ENCODE measurements at places on chromosomes 3 and 15.

- no peak for DNase-seq
Measured at GRCh38 chr3:196489747-196490146, 13.8 kb downstream of the RNF168 start.

DNA sequence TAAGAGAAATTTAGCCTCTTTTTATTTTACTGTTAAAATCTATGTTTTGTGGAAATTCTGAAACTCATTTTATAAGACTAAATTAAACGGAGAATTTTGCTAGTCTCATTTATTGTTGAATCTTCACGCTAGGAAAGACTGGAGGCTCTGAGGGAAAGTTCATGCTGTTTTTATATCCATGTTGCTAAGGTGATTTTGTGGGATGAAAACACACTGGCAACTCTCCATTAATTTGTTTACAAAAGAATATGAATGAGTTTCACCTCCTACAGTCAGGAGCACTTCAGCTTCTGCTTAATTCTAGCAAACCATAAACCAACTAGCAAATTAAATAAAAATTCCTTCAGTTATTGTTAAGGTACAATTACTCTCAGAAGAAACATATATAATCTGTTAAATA is 195.4 kb downstream of the RAP2B start:
- DNase-seq, result no peak

GRCh38 chr3:132378-132777 is 64.2 kb upstream of the CHL1 start:
- DNase-seq, result no peak

DNA sequence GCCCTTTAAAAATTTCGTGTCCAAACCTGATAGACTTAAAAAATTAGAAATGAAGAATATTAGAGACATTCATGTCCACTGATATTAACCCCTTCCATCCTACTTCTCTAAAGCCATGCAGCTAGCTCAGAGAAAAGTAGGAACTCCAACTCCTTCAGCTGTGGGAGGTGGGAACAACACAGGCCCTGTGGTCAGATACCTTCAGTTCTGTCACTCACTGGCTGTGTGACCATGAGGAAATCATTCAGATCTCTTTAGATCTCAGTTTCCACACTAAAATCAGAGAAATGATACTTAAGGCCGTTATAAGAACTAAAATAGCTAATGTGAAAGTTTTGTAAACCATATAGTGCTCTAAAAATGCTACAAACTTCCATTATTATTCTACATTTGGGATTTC is 209.8 kb downstream of the TNIK start:
- DNase-seq, result peak; percentile 58

DNA sequence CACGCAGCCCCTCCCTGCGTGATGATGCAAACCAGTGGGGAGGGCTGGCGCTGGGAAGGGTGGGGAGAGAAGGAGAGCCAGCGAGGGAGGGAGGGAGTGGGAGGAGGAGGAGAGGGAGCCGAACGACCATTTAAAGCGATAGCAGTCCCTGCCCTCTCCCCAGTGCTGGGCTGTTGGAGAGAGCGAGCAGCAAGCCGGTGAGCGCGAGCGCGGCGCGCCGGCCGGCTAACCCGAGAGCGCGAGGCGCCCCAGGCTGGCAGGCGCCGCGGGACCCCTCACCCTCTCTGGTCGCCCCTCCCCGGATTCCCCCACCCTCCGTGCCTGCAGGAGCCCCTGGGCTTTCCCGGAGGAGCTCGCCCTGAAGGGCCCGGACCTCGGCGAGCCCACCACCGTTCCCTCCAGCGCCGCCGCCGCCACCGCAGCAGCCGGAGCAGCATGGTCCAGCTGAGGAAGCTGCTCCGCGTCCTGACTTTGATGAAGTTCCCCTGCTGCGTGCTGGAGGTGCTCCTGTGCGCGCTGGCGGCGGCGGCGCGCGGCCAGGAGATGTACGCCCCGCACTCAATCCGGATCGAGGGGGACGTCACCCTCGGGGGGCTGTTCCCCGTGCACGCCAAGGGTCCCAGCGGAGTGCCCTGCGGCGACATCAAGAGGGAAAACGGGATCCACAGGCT is at the start of gene GRM7:
Gene GRM7, plus strand, starts transcription at position 162 of the 671 bp plus-strand sequence.
- no peak for DNase-seq

DNA sequence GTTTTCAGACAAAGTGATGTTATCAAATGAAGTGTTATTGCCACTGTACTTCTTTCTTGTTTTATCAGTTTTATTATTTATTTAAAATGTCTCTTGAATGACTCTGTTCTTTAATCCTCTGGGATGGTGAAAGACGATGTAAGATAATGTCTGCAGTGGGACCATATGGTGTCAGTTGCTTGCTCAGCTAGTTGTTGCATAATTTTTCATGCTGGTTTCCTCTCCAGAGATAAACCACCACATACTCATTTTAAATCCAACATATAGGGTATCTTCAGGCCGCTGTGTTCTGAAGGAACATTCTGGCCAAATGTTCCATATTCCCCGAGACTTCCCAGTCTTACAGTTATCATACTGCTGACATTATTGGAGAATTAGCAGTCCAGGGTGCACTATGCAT is 75.9 kb downstream of the GABRG3 start:
- no peak for DNase-seq

DNA sequence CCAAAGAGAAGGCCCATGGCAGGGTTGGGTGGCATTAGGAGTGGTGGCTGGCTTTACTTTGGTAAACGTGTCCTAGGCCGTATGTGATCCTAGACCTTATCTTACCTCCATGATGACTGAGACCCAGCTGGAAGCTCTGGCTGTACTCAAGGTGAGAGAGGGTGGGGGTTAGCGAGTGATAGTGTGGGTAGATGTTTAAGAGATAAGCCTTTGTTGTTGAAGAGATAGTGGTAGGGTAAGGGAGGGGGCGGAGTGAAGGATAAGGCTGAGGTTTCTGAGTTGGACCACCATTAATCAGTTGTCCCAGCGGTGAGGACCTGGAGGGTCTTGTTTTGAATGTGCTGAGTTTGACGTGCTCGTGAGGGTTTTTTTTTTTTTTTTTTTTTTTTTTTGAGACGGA is 61.5 kb upstream of the ULK4 start:
- no peak for DNase-seq

DNA sequence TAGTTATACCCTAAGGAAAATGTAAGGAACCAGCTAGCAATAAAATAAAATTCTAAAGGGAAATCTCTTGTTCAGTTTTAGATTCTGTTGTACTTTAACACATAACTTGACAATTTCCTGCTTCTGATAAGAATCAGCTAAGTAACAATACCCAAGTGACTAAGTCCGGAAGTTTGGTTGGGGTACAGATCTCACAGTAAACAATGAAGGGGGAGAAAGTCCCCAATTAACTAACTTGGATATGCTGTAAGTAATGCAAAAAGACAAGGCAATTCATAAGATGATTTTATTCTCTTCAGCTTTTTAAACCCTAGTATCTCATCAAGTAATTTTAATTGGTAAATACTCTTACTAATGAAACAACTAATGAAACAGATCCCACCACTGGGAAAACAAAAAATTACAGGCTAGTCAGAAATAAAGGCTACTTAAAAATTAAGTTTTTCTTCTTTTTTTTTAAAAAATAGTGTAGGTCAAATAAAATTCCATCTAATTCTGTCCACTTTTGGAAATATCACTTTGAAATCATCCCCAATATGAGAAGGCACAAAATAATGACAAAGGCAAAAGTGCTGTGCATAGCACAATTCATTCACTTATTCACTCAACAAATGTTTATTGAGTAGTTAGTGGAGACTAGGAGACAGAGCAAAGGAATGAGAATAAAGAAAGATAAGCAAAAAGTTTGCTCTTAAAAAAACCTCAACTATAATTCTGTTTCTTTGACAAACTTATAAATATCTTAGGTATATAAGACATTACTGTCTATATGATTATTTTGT is 37.8 kb upstream of the IL20RB start:
- no peak for DNase-seq

- no peak for DNase-seq
Measured at GRCh38 chr15:36911322-36911944, 188.9 kb downstream of the MEIS2 start.

GRCh38 chr3:122799322-122799721 is 4.5 kb downstream of the SLC49A4 start:
- DNase-seq, result no peak

DNA sequence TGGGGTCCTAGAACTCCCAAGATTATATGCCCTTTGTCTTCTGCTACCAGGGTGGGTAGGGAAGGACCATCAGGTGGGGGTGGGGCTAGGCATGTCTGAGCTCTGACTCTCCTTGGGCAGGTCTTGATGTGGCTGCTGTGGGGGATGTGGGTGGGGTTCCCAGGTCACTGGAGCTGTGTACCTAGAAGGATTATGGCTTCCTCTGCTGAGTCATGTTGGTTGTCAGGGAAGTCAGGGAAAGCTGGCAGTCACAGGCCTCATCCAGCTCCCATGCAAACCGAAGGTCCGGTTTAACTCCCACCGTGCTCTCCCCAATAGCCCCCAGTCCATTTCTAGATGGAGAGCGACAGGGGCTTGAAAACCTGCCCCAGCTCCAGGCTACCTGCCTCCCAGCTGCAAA is 35.2 kb downstream of the EID1 start:
- DNase-seq, result no peak

DNA sequence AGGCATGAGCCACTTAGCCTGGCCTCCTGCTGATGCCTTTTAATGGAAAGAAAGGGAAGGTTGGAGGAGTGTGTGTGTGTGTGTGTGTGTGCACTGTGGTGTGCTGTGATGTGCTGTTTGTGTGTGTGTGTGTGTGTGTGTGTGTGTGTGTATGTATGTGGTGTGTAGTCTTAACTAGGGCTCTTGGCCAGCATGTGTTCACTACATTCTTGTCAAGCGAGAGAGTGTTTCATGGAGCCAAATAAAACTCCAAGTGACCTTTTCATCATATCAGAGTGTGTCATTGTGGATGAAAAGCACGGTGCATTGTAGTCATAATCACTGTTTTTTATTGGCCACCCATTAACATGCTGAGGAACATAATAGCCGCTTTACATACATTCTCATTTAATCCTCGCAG is 30.8 kb upstream of the BHLHE40 start:
- no peak for DNase-seq

GRCh38 chr15:81279621-81280485 is 44.1 kb downstream of the STARD5 start:
- DNase-seq, result no peak

- no peak for DNase-seq
Measured at GRCh38 chr15:56344336-56344735, 20.9 kb upstream of the TEX9 start.

GRCh38 chr3:13074006-13074375 is 762 bp upstream of the IQSEC1 start:
- no peak for DNase-seq

DNA sequence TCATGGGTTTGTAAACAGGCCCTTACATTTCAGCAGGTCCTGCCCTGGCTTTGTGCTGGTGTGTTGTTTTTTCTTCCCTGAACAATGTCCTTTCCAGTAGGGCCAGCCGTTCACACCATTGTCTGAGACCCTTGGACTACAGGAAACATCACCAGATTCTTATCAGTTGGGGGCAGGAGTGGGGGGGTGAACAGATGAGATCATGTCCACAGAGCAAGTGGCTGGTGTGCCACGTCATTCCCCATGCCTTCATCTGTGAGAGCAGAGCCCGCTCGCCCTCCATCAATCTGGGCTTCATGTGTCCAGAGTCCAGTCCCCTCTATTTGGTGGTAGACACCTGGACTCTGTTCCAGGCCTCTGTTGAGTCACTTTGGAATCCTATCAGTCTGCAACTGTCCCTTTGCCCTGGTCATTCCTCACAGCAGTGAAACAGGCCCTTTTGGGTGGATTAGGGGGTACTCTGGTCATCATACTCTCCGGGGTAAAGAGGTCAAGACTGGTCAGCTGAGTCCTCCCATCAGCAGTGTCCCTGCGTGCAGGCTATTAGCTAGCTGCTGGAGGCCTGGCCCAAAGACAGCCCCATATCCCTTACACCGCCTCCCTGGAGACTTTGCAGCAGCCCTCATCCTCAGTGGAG is 15.0 kb downstream of the SEMA3G start:
- DNase-seq, result no peak

GRCh38 chr3:185954366-185954723 is 16.5 kb upstream of the TRA2B start:
- DNase-seq, result no peak

DNA sequence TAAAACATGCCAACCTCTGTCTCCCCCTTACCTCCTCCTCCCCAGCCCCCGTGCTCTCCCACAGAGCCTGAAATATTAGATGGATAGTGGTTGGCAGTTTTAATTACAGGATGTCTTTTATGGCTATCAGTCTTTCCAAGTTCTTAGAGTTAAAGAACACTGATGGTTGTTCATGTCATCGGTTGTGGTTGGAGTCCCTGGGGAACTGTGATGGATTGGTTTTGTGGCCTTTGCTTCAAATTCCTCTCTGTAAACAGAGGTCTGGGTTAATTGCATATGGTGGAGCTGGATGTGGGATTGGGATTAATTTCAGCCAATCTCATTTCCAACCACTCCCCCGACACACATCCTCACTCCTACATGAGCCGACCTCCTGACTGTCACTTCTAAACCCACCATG is 164.5 kb upstream of the PROK2 start:
- DNase-seq, result no peak

DNA sequence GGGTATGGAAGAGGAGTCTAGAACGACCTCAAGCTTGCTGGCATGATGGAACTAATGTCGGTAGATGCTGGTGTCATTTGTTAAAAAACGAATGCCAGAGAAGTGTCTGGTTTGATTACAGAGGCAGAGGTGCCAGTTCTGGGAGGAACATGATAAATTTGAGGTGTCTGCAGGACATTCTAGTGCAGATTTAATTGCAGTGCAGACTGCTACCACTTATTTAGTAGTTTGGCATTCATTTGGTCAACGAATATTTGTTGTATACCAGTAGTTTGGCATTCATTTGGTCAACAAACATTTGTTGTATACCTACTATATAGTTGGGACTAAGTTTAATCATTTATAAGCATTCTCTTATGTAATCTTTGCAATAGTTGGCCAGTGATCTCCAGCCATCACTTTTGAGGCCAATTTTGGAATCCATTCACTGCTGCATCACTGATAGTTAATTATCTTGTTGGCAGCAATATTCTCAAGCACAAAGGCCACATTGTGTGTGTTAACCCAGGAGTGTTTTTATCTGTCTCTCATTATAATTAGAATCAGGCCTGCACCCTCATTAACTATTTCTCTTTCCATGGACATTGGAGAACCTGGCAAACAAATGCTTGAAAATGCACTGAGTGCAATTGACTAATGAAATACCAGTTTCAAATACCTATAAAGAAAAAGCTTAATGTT is 19.5 kb upstream of the TGFBR2 start:
- DNase-seq, result no peak

- DNase-seq, result peak; percentile 72
Measured at GRCh38 chr3:51371943-51372557, 13.0 kb upstream of the MANF start.

- DNase-seq, result no peak
Measured at GRCh38 chr3:136750897-136751315, 1.3 kb downstream of the STAG1 start.

GRCh38 chr15:43266834-43267233 is at the start of gene TGM5:
TGM5 (minus strand) TSS chr15:43266928; CDS start chr15:43266849, 79 bp downstream.
- no peak for DNase-seq

DNA sequence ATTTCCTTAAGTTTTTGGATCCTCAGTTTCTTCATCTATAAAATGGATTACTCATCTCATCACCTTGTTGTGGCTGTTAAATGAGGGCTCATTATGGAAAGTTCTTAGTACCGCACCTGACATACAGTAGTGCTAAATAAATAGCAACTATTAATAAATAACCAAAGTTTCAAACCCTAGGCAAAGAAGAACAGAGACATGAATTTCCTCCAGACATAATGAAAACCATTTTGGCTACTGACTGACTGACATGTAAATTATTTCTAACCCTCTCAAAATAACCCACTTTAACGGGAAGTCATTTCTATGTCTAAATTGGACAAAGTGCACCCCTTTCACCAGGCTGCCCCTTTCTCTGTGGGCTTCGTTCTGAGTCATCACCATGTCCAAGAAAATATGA is 17.4 kb upstream of the KLHL6 start:
- no peak for DNase-seq
